ENCODE measurements at places on chromosomes 1 and 21.

DNA sequence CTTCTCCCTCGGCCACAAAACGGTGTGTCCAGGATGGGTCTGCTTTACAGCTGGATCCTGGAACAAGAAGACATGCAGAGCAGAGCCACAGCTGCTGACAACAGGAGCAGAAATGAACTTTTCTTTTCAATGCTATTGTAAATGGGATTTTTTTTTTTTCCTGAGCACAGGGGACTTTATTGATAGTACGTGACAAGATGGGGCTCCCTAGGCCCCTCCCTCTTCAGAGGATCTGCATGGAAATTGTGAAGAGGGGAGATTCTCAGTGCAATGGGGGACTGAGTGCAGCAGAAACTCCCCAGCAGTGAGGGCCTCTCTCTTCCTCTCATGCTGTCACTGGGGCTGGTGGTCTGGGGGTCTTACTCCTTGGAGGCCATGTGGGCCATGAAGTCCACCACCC is 40.8 kb upstream of the CD2 start:
- DNase-seq = no peak

GRCh38 chr21:32777269-32777668 is 5.7 kb upstream of the PAXBP1 start:
- DNase-seq = no peak

GRCh38 chr1:48652334-48652733 is 124.4 kb downstream of the BEND5 start:
- no peak for DNase-seq

- DNase-seq = no peak
Measured at GRCh38 chr1:168236836-168237611, 11.2 kb downstream of the SFT2D2 start.

DNA sequence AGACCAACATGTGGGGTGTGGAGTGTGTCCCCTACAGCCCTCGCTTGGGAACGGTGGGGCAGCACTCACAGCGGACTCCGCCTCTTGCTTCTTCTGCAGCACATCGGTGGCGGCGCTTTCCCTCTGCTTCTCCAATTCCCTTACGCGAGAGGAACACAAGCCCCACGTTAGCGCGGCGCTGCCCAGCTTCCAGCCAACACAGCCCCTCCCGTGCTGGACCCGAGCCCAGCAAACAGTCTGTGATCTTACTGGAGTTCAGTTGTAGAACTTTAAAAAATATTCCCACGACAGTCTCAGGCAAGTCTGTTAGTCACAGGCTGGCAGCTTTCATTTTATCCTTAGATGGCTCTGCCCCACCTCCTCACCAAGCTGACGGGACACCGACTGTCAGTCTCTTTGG is 13.6 kb downstream of the THAP3 start:
- no peak for DNase-seq

DNA sequence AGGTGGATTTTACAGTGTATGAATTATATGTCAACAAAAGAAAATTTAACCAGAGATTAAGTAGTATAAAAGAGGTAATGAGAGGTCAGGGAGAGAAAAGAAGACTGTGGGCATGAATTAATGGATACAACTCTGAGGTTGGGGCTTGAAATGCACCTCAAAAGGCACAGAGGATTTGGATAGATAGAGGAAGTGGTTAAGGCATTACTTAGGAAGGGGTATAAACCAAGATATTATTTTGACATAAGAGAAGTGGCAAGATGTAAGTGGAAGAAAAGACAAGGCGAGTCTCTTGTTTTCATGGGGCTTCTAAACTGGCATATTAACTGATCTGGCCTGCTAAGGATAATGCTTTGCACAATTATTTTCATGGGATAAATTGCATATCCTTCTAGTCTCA is 34.1 kb downstream of the RAP1A start:
- no peak for DNase-seq

DNA sequence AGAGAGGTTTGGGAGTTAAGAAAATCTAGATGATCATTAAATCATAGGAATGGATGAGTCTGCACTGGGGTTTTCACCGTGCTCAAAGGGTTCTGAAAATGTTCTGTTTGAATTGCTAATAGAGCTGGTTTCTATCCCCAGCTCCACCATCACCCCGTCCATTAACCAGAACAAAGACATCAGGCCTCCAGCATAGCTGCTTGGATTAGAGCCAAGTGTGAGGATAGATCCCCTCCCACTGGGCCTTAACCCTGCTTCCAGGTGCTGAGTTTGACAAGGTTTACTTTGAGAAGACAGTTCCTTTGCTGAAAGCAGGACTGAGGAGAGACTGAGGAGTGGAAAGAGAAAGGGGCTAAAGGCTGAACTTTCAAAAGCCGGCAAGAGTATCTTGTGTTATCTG is 48.3 kb downstream of the MPZL1 start:
- no peak for DNase-seq

GRCh38 chr1:198255784-198256183 is 99.0 kb downstream of the NEK7 start:
- no peak for DNase-seq

GRCh38 chr1:57772580-57773195 is 348.8 kb upstream of the DAB1 start:
- no peak for DNase-seq

- DNase-seq = no peak
Measured at GRCh38 chr1:67792103-67792502, 41.2 kb downstream of the GNG12 start.

GRCh38 chr1:20526267-20526666 is 18.3 kb upstream of the MUL1 start:
- DNase-seq = no peak

DNA sequence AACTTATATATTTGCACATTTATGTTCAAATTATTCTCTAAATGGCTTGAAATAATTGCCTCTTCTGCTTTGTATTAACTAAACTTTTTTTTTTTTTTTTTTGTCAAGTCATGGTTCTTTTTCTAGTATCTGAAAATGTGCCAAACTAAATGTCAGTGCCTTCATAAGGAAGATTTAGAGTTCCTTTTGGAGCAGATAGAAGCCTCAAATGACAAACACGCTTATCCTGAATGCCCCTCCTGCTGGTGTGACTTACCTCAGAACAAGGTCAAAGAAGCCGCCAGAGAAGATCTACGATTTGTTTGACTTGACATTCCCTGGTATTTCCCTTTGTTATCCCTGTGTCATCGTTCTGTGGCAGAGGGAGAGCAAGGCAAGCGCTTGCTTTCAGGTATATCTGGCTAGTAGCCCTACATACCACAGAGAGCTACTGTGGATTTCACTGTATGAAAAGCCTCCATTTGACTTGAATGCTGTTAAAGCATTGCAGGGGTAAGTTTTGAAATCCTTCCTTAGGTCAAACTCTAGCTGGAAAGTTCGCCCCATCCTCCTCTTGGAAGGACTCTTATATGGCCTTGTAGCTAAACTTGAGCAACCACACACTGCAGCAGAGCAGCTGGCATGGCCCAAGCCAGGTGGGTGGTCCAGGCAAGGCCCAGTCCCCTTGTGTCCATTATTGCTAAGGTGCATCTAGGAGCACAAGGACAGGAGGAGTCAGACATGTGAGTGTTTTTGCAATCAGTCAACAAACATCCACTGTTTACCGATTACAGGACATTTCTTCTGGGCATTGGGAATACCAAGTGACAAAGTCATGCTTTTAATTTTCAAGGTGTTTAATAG is 285.4 kb upstream of the USP25 start:
- DNase-seq = no peak

DNA sequence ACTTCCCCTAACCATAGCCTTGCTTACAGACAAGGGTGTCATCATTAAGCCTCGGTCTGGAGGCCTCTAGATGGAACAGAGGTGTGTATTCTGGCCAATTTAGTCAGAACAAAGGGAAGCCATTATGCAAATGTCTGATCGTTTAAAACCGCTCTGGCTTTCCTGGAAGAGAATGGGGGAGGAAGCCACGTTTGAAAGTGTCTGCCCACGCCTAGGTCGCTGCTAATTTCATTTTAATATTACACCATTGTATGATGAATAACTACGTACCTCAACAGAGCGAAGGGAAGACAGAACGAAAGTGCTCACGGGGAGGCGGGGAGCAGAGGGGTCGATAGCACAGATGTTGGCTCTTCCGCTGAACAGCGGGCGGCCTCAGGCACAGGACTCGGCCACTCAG is 41.1 kb upstream of the CSF3R start:
- no peak for DNase-seq

DNA sequence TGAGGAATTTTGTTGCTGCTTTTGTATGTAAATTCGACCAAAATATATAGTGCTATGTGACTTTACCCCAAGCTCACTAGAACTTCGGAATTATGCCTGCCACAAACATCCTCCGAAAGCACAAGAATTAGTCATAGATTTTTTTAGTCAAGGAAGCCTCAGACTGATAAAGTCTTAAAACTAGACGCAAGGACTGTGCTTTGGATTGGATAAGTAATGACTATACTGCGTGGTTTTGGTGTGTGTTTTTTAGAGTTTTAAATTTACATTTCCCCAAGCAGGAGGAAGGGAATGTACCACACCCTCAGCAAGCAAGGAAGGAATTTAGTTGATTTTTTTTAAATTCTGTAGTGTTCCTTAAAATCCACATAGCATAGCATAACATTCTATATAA is 10.3 kb downstream of the WLS start:
- no peak for DNase-seq

DNA sequence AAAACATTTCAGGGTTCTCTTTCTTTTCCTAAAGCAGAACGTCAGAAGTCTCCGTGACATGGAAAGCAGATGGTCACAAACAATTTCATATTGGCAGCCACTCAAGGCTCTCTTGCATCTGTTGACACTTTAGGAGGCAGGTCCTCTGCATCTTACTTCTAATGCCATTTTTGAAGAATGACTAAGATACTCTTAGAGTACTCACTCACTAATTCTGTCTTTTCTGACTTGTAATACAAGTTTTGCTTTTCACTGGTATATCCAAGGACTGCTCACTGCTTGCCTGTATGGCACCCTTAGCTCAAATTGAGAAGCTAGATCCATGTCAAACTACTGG is 68.3 kb downstream of the PRRX1 start:
- no peak for DNase-seq

GRCh38 chr1:156848461-156849150 is 10.3 kb downstream of the INSRR start:
- peak; percentile 67 for DNase-seq

DNA sequence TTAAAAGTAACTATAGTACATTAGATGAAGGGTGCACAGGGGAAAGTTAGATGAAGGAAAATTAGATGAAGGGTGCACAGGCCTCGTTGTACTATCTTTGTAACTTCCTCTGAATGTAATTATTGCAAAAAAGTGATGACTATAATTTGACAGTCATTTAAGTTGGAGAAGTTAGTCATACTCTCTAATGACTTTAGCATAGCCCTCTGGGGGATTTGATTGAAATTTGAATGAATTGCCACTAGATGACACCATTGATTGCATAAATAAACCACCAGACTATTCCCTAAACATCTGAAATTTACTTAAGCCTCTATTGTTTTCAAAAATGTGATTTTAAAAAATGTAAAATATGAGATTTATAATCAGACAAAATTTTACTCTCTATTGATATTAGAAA is 102.6 kb downstream of the TPR start:
- no peak for DNase-seq

DNA sequence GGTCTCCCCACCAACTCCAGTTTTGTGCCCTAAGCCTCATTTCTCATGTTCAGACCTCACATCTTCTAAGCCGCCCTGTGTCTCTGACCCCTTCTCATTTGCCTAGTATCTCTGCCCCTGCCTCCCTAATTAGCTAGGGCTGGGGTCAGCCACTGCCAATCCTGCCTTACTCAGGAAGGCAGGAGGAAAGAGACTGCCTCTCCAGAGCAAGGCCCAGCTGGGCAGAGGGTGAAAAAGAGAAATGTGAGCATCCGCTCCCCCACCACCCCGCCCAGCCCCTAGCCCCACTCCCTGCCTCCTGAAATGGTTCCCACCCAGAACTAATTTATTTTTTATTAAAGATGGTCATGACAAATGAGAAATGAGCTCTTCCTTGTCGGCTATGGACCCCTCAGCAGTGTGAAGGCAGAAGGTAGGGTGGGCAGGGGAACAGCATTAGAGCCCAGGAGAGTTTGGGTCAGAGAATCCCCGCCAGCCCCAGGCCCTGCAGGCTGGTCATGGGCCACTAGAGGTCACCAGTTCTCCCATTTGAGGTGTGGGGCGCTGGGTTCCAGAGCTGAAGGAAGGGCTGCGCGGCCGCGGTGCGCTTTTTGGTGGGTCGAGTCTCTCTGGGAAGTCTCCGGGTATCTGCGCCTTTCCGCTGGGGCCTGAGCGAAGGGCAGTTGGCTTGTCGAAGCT is 11.5 kb downstream of the ADAMTSL4 start:
- peak; percentile 69 for DNase-seq

GRCh38 chr1:181205901-181206300 is 117.4 kb downstream of the IER5 start:
- no peak for DNase-seq

DNA sequence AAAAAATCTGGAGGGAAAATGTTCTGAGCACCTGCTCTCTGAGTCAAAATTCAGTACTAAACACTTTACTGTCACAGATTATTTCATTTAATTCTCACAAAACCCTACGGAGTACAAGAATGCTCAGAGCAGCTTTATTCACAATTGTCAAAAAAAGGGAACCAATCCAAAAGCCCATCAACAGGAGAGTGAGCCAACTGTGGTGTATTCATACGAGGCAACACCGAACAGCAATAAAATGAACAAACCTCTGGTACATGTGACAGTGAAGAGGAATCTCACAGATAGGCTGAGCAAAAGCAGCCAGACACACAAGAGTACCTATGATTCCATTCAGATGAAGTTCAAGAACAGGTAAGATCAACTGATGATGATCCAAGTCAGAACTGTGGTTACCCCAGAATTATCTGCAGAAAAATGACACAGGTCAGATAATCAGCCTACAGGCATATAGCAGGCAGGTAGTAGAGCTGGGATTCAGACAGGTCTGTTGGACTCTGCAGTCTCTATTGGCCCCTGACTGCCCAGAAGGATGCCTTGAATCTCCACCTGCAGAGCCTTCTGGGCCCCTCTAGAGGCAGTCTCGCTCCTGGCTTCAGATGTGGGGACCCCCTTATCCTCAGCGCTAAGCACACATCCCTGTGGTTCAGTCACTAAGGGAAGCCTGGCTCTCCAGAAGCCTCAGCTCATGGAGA is 19.2 kb downstream of the SLC9A1 start:
- DNase-seq = no peak

DNA sequence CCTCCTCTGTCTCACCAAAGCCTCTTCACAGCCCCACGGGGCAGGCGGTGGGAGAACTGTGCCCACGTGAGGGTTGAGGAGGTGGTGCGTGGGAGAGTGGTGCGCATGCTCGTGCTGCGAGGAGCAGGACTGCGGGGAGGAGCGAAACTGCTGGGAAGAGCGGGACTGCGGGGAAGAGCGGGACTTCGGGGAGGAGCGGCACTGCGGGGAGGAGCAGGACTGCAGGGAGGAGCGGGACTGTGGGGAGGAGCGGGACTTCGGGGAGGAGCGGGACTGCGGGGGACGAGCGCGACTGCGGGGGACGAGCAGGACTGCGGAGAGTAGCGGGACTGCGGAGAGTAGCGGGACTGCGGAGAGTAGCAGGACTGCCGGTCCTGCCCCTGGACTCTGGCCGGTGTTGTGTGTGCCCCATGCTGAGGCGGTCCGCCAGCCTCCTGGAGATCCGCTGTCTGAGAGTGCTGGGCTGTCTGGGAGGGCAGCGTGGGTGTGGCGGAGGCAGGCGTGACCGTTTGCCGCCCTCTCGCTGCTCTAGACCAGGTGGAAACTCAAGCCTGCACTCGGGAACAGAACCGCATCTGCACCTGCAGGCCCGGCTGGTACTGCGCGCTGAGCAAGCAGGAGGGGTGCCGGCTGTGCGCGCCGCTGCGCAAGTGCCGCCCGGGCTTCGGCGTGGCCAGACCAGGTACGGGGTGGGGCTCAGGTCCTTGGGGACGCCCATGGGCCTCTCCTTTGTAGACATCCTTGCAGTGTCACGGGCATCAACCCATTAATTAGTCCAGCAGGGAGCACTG is 24.6 kb downstream of the TNFRSF1B start:
- DNase-seq = no peak

GRCh38 chr1:29237129-29237821 is 953 bp downstream of the PTPRU start:
- no peak for DNase-seq

Data from activated T-helper 1 cell treated with Interleukin-2 at 50 U/mL for 16 hours (primary cell).